ENCODE measurements at places on chromosomes 7 and 10.

DNA sequence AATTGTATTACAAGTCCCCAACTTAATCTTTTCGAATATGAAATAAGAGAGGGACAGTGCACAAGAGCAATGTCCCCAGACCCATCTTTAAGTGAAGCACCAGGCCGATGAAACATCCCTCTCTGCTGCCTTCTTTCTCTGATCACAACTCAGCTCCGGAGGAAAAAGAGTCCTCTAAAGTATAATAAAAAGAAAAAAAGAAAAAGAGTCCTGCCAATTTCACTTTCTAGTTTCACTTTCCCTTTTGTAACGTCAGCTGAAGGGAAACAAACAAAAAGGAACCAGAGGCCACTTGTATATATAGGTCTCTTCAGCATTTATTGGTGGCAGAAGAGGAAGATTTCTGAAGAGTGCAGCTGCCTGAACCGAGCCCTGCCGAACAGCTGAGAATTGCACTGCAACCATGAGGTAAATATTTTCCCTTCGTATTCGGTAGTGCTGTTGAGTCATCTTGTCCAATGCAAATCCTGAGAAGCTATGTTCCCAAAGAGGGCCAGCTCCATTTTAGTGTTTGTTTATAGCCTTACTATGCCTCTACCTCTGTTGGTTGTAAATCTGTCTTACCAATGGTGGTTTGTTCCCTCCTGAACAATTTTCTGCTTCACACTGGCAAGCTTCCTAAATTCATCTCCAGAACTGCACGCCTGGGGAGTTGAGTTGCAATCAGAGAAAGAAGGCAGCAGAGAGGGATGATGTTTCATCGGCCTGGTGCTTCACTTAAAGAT, at the start of gene IFIT2:
IFIT2 (plus strand) TSS at position 326 of the 725 bp plus-strand sequence; CDS start at position 404, 78 bp downstream.
- DNase-seq: no peak

GRCh38 chr10:132306864-132307751, 642 bp downstream of the STK32C start:
- peak; percentile 24 for DNase-seq

DNA sequence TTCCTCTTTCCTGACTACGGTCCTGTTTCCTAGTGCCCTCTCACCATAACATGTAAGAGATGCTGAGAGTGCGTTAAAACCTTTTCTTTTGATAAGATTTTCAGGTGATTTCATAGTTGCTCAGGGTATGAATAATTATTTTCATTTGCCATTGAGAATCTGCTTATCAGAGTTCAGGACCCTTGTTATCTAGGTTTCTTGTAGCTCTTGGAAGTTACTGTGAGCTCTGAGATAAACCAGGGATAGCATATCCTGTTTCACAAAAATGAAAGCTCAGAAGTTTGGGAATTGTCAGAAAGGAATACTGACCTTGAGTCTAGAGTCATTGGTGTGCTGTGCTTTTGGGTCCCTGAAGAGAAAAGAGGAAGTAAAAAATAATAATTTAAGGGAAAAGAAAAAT, 76.8 kb upstream of the PRKG1 start:
- DNase-seq: no peak

GRCh38 chr10:72328045-72328828, 26.5 kb downstream of the DNAJB12 start:
- DNase-seq: peak; percentile 60

GRCh38 chr10:97549587-97550322, 22.8 kb upstream of the ANKRD2 start:
- no peak for DNase-seq

DNA sequence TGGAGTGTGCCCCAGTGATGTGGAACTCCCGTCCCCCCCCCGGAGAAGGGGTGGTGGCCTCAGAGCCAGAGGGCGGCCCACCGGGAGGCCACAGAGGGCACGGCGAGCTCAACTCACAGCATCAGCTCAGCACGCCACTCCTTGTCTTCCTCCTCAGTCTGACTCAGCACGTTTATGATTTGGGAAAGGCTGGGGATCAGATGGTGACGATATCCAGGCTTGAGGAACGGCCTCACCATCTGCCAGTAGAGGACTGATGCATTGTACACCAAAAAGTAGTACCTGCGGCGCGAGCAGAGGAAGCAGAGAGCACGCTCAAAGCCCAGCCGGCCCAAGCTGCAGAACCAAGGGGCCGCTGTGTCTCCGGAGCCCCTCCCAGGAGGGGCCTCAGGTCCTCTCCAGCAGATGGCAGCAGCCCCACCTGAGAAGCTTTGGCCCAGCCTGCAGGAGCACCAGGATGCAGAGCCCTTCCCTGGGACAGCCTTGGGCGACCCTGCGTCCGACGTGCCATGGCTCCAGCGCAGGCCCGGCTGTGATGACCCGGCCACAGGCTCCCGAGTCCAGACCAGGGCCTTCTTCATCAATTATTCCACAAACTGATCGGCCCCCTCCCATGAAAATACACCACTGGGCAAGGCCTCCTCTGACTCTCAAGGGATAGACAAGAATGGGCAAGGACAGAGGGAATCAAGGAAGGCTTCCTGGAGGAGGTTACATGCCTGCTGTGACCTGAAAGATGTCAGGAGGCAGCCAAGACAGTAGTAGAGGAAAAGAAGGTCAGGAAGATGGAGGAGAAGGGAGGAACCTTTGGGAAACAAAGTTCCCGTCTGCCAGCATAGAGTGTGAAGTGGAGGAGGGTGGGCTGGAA, 3.7 kb downstream of the CFAP46 start:
- no peak for DNase-seq

DNA sequence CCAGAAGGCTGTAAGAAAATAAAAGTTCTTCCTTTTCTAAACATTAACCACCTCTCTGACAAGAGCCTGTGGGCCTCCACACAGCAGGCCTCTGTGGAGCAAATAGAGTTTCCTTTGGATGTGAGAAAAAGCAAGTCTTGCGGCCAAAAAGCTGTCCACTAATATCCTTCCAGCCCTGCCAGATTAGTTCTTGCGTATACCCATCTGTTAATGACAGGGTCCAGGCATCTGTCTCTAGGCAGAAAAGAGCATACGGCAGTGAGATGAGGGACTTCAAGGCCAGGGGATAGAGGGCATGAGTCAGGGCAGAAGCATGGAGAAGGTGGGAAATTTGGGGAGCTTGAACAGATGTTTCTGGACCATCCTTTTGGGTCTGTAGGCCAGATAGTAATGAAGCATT, 164.9 kb downstream of the NSUN6 start:
- DNase-seq: no peak

- DNase-seq: no peak
These were observed 16.7 kb downstream of the NOS3 start for GRCh38 chr7:151007469-151007898.

GRCh38 chr7:36942025-36942424, 217.7 kb upstream of the AOAH start:
- DNase-seq: no peak

GRCh38 chr7:158648787-158649186, 55.8 kb downstream of the NCAPG2 start:
- no peak for DNase-seq

DNA sequence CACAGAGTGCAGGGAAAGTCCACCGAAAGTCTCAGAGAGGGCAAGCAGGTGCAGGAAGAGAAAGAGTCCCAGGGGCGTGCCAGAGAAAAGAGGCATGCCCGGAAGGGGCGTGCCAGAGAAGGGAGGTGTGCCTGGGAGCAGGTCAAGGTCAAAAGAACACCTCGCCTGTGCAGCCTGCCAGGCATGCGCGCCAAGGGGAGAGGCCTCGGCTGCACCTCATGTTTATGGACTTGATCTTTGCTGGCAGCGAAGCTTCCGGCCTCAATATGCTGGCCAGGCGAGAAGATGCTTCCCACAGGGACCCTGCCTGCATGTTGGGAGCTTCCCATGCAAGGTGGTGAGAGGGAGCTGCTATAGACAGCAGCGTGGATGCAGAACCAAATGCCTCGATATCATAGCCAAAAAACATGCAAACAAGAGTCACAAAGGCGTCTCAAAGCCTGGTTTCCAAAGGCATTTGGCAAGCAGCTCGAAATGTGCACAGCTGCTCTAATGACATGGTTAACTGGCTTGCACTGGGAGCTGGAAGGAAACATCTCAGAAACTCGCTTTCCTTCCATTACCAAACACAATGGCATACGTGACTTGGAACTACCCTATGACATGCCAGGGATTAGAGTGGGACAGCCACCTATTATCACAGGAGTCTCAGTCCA, 192.5 kb upstream of the PPP2R2D start:
- no peak for DNase-seq

GRCh38 chr7:65287023-65287422, 86.6 kb upstream of the ZNF92 start:
- no peak for DNase-seq

DNA sequence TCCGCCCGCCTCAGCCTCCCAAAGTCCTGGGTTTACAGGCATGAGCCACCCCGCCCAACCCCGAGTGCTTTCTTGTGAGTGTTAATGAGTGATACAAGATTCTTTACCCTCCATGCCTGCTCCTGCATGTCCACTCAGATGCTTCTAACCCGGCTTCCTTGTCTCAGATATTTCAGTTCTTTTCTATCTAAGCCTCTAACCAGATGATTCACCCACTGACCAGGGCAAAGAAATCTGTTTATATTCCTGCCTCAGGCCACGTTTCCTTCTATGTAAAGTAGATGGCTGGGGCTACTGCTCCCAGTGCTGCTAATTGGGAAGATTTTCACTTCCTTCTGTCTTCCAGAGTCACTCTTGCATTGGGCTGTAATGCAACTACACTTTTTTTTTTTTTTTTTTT, 395.1 kb upstream of the ANKRD30A start:
- DNase-seq: no peak

DNA sequence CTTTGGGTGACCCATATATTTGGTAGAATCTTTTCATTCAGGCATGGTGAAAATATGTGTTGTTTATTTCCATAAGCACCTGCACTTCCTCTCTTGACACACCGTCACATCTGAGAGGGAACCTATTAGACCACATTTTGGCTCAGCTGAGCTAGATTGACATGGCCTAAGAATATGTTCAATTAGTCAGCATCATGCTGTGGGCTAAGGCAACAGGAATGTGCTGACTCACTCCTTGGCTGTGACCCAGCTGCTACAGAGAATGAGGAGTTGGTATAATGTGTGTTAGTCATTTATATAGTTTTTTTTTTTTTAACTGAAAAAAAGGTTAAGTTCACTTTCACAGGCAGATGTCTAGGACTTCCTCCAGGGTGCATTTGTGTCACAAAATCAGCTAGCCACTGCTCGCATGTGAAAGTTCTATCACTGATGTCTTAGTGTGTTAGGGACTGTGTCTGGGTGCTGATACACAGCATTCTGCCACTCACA, 180.6 kb downstream of the SEMA3E start:
- peak; percentile 32 for DNase-seq

DNA sequence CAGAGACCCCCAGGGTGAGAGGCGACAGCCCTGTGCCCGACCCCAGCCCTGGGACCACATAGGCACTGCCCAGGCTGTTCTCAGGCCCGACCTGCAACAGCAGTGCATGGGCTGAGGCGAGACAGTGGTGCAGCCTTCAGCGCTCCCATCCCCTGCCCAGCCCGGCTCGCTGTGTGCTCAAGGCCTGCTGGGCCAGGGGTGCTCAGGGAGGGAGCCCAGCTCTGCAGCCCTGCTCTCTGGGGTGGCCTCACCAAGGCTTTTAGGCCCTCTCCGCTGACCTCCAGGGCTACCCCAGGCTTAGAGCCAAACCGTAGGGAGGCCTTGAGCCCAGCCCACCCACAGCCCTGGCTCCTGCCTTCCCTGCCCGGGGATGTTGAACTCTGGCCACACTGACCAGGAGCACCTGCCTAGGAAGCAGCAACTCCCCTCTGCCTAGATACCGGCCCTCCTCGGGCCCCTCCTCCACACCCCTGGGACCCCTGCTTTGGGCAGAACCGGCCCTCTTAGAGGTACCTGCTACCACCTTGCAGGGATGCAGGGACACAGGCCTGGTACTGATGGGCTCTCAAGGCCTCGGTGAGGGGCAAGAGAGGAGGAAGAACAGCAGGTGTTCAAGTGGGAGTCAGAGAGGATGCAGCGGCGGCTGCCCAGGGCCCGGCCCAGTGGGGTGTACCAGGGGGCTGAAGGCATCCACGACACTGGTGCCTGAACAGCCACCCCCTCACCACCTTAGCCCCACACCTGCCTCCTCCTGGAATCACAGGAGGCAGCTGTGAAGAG, 231.5 kb downstream of the ELFN1 start:
- DNase-seq: no peak

- no peak for DNase-seq
These were observed 5.3 kb upstream of the ZNRF2 start for GRCh38 chr7:30278849-30279652.

- DNase-seq: no peak
These were observed 129.6 kb upstream of the PRPS1L1 start for GRCh38 chr7:18157233-18157632.

GRCh38 chr7:77940647-77941046, 142.1 kb downstream of the PHTF2 start:
- DNase-seq: no peak

- DNase-seq: no peak
These were observed 119.5 kb downstream of the CPED1 start for GRCh38 chr7:121107923-121108498.

GRCh38 chr7:133310232-133310862, 57.5 kb downstream of the EXOC4 start:
- no peak for DNase-seq

- DNase-seq: no peak
These were observed 32.7 kb downstream of the DNMBP start for GRCh38 chr10:99976886-99977665.

GRCh38 chr7:145624618-145625017, 492.0 kb upstream of the CNTNAP2 start:
- no peak for DNase-seq

DNA sequence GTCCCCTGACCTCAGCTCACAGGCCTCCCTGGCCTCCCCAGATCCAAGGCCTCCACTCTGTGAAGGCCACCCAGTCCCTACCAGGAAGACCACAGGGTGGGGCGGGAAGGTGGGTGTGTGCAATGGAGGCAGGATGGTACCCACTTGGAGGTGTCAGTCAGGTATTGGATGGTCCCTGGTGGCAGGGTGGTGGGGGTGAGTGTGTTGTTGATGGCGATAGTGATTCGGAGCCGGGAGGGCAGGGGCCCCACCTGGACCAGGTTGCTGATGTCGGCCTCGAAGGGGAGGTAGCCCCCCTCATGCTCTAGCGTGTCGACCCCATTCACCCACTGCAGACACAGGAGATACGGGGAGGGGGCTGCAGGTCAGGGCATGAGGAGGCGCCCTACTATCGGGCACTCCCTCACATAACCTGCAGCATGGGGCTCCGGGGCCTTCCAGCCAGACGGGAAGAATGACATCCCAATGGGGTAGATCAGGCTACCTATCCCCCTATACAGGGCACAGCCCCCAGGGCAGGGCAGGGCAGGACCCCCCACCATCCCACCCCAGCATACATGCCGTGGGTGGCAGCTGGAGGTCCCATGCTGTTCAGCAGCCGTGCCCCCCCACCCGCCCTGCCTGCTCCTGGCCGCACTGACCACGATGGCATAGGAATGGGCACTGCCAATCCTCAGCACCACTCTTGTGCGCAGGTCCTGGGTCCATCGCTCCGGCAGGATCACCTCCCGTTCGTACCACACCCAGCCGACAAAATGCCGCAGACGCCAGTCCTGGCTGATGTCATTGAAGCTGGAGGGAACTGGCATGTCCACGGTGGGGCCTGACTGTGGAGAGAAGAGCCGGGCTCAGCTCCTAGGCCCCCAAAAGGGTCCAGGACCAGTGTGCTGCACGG, 2.2 kb downstream of the GUSB start:
- no peak for DNase-seq

- DNase-seq: peak; percentile 64
These were observed 61.1 kb upstream of the IL6 start for GRCh38 chr7:22665923-22666322.
